ENCODE measurements at places on chromosomes 7 and 10.

GRCh38 chr10:34489411-34489810 is 325.7 kb downstream of the PARD3 start:
- no peaks in the 10 kb centered on the region for H3K27me3 ChIP-seq
- no peaks in the 10 kb centered on the region for H3K36me3 ChIP-seq
- H3K27ac ChIP-seq = no peak overlapping the region
- H3K4me1 ChIP-seq = no peaks in the 10 kb centered on the region
- no peak overlapping the region for H3K4me3 ChIP-seq

DNA sequence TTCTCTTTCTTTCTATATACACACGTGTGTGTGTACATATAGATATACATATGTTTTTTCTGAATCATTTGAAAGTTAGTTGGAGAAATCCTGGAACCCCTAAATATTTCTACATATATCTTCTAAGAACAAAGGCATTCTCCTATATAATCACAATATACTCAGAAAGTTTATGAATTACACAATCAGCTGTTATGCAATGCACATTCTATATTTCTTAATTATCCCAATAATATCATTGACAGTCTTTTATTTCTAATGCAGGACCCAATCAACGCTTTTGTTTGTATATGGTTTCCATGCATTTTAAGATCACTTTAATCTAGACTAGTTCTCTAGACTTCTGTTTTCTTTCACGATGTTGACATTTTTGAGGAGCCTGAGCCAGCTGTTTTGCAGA is 27.7 kb upstream of the ZNF746 start:
- H3K36me3 ChIP-seq = no peaks in the 10 kb centered on the region
- H3K27ac ChIP-seq = no peak overlapping the region
- DNase-seq = no peak
- H3K4me1 ChIP-seq = no peaks in the 10 kb centered on the region
- no peak overlapping the region for H3K4me3 ChIP-seq

GRCh38 chr7:29896685-29897411 is 90.5 kb downstream of the WIPF3 start:
- H3K36me3 ChIP-seq = no peaks in the 10 kb centered on the region
- H3K4me1 ChIP-seq = no peaks in the 10 kb centered on the region
- no peak overlapping the region for H3K4me3 ChIP-seq
- no peaks in the 10 kb centered on the region for H3K27me3 ChIP-seq
- no peak for DNase-seq
- H3K27ac ChIP-seq = no peak overlapping the region

GRCh38 chr10:128095027-128095752 is 31.0 kb downstream of the MKI67 start:
- H3K27ac ChIP-seq = no peak overlapping the region
- DNase-seq = no peak
- H3K36me3 ChIP-seq = no peaks in the 10 kb centered on the region
- no peaks in the 10 kb centered on the region for H3K4me1 ChIP-seq

GRCh38 chr10:25078658-25079431 is 62.4 kb downstream of the THNSL1 start:
- no peak overlapping the region for H3K4me3 ChIP-seq
- H3K36me3 ChIP-seq = no peaks in the 10 kb centered on the region
- H3K4me1 ChIP-seq = no peaks in the 10 kb centered on the region
- H3K27me3 ChIP-seq = no peaks in the 10 kb centered on the region

DNA sequence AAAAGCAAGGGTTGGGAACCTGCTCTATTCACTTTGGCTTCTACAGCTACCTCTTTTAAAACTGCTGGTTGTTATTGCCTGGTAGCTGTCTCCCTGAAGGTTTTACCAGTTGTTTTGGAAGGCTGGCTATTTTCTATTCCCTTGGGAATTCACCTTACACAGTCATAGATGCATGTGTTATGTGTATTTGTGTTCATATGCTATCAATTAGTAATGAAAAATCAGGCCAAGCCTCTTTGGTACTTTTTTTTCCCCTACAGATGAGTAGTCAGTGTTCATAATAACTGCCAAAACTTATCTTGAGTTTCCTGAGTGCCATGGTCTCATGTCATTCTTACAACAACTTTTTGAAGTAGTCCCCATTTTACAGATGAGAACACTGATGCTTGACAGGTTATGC is 738.0 kb upstream of the GALNT17 start:
- H3K36me3 ChIP-seq = no peaks in the 10 kb centered on the region
- no peaks in the 10 kb centered on the region for H3K4me1 ChIP-seq
- no peaks in the 10 kb centered on the region for H3K27me3 ChIP-seq
- DNase-seq = no peak
- H3K27ac ChIP-seq = no peak overlapping the region
- H3K4me3 ChIP-seq = no peak overlapping the region

- H3K27ac ChIP-seq = peak overlapping the region; percentile 98
- H3K4me1 ChIP-seq = peaks cover 8% of the 10 kb centered on the region
- no peaks in the 10 kb centered on the region for H3K27me3 ChIP-seq
- H3K4me3 ChIP-seq = no peak overlapping the region
These were observed 64.6 kb downstream of the CUX1 start for GRCh38 chr7:101882005-101882421.

DNA sequence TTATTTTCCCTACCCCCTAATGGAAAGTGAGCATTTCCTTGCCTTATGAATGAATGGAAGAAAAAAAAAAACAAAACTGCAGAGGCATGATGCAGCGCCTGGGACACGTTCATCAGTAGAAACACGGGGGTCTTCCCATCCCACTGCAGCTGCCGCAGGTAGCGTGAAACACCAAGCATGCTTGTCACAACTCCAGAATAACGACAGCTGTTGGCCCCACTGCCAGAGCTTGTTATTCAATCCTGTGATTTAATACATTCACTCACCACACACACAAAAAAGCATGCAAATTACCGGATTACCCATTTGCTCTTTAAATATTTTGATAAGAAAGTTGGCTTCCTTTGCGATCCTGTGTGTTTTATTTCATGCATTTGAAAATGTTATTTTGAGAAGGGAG is 48.4 kb upstream of the GNA12 start:
- no peak overlapping the region for H3K4me3 ChIP-seq
- DNase-seq = no peak
- H3K36me3 ChIP-seq = no peaks in the 10 kb centered on the region
- no peak overlapping the region for H3K27ac ChIP-seq
- H3K27me3 ChIP-seq = no peaks in the 10 kb centered on the region

DNA sequence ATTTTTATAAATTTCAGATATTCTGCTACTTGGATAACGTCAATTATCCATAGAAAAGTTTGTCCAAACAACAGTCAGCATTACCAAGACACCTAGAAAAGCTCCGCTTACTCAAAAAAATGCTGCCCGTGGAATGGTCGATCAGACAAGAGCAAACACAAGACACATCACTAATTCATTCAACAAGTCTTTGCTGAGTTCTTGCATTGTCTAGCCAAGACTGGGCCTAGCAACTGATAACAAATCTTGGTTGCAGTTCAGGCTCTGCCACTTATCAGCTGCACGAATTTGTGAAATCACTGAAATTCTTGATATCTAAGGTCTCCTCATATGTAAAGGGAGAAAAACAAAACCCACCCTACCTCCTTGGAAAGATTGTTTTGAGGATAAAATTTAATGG is 168.3 kb downstream of the AKR1D1 start:
- H3K27ac ChIP-seq = peak overlapping the region; percentile 52
- no peak overlapping the region for H3K4me3 ChIP-seq
- H3K36me3 ChIP-seq = no peaks in the 10 kb centered on the region
- no peaks in the 10 kb centered on the region for H3K4me1 ChIP-seq

DNA sequence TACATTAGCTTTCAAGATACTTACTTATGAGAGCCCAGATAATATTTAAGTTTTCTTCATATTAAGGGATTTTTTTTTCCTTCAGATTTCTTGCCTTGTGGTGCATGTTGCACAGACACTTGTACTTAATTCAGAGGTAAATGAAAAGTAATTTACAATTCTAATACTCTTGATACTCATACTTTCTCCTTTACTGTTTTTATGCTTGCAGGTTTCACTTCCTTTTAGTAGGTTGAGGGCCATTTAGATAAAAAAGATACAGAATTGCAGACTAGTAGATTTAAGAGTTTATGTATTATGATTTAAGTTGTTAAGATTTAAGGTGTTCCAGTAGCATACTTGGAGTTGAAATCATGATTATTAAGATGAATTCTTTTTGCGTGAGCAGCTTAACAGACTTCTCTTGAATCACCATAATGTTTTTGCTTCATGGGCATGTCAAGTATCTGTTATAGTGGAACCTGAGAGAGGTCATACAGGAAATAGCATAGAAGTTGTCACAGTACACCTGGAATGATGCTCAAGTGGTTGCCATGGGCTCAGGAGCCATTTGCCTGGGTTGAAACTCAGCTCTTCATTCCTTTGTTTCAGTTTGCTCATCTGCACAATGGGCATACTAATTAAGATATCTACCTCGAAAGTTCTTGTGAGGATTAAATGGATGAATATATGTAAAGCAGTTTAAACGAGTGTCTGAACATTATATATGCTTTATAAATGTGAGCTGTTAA is 174.8 kb upstream of the PRPS1L1 start:
- H3K36me3 ChIP-seq = no peaks in the 10 kb centered on the region
- no peak overlapping the region for H3K4me3 ChIP-seq
- H3K27me3 ChIP-seq = no peaks in the 10 kb centered on the region
- DNase-seq = no peak
- no peaks in the 10 kb centered on the region for H3K4me1 ChIP-seq
- H3K27ac ChIP-seq = peak overlapping the region; percentile 64

GRCh38 chr7:16233517-16233916 is 187.8 kb downstream of the CRPPA start:
- H3K4me3 ChIP-seq = no peak overlapping the region
- H3K36me3 ChIP-seq = no peaks in the 10 kb centered on the region
- no peak for DNase-seq
- no peak overlapping the region for H3K27ac ChIP-seq

- H3K27me3 ChIP-seq = no peaks in the 10 kb centered on the region
- H3K27ac ChIP-seq = peak overlapping the region; percentile 95
- no peak for DNase-seq
- H3K4me1 ChIP-seq = no peaks in the 10 kb centered on the region
These were observed 552 bp downstream of the SLC25A16 start for GRCh38 chr10:68526634-68527307.

GRCh38 chr7:117993377-117994003 is 120.2 kb upstream of the CTTNBP2 start:
- H3K4me3 ChIP-seq = no peak overlapping the region
- H3K4me1 ChIP-seq = no peaks in the 10 kb centered on the region
- no peaks in the 10 kb centered on the region for H3K36me3 ChIP-seq
- H3K27me3 ChIP-seq = no peaks in the 10 kb centered on the region

DNA sequence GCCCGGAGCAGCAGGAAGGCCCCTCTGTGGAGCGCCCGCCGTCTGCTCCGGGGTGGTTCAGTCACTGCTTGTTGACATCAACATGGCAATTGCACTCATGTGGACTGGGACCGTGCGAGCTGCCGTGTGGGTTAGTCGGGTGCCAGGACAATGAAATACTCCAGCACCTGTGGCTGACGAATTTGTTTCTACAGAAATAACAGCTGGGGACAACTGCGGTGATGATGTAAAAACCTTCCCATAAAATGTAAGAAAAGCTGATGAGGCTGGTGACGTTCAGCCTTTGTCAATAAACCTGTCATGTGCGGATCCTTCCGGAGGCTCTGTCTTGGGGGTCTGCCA is 5.6 kb downstream of the GPER1 start:
- no peak overlapping the region for H3K27ac ChIP-seq
- no peaks in the 10 kb centered on the region for H3K36me3 ChIP-seq
- DNase-seq = no peak
- H3K27me3 ChIP-seq = no peaks in the 10 kb centered on the region
- no peak overlapping the region for H3K4me3 ChIP-seq

DNA sequence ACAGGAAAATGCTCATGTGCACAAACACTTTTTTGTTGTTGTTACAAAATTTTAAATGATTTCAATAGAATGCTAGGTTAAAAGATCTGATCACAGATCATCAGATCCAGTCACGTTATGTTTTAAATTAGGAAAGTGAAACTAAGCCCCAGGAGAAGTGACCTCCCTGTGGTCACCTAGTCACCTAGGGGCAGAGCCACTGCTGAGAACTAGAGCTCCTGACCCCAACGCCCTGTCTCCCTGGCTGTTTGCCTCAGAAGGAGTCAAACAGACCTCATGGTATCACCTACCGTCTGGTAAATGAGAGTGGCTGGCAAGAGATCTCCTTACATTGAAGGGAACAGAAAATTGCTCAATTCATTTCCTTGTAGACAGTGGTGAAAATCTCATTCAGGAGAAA is 447.3 kb downstream of the ADRA2A start:
- no peaks in the 10 kb centered on the region for H3K36me3 ChIP-seq
- no peaks in the 10 kb centered on the region for H3K4me1 ChIP-seq
- no peak overlapping the region for H3K27ac ChIP-seq
- H3K4me3 ChIP-seq = no peak overlapping the region
- no peaks in the 10 kb centered on the region for H3K27me3 ChIP-seq

- no peaks in the 10 kb centered on the region for H3K27me3 ChIP-seq
- no peaks in the 10 kb centered on the region for H3K36me3 ChIP-seq
- no peak overlapping the region for H3K27ac ChIP-seq
- no peaks in the 10 kb centered on the region for H3K4me1 ChIP-seq
These were observed 81.5 kb upstream of the SYPL1 start for GRCh38 chr7:106193661-106194060.

Data from uterus (tissue), 4 donors.